HEK293T (cell line): ENCODE measurements at places on chromosomes 13 and 19.

GRCh38 chr13:75836441-75836840 is 200.3 kb downstream of the LMO7 start:
- no peak for DNase-seq

GRCh38 chr19:4474514-4475022 is 2.5 kb downstream of the HDGFL2 start:
- DNase-seq = peak; percentile 80

- DNase-seq = no peak
Measured at GRCh38 chr13:40271271-40271885, 395.1 kb downstream of the FOXO1 start.

- DNase-seq = no peak
Measured at GRCh38 chr19:12786141-12786870, 5.0 kb upstream of the JUNB start.

GRCh38 chr13:106159295-106160195 is 375.9 kb downstream of the EFNB2 start:
- DNase-seq = no peak

GRCh38 chr19:54418030-54418929 is 3.0 kb downstream of the TTYH1 start:
- DNase-seq = no peak

DNA sequence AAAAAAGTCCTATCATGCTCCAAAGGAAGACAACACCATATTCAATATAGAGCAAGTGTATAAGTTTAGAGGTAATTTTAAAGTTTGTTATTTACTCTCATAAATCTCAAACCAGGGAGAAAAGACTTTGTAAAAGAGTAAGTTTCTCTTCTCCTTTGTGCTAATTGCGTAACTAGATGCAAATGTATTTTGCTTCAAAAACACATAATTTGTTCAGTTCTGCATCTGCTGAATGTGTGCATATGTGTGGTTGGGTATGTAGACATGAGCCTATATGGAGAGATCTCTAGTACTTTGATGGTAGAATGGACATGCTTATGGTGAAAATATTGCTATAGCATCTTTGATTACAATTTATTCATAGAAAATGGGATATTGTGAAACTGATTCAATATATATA is 17.8 kb upstream of the MIR17HG start:
- no peak for DNase-seq

DNA sequence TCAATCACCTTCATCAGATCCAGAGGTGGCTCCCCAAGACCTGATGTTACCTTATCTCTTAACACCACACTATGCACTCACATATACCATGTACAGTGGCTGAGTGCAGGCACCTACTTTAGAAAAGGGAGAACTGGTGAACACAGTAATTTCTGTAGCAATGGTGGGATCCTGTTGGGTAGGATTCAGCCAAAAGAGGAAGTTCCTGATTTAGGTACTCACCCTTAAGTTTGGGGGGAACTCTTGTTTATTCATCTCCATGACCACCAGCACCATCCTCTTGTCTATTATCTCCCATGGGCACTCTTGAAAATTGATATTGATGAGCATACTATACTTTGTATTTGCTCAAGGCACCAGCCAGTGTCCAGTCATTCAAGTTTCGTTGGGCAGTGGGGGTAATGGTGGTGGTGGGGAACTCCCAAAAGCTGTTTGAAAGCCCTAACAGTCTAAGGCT is 324.4 kb downstream of the LMO7 start:
- DNase-seq = no peak

DNA sequence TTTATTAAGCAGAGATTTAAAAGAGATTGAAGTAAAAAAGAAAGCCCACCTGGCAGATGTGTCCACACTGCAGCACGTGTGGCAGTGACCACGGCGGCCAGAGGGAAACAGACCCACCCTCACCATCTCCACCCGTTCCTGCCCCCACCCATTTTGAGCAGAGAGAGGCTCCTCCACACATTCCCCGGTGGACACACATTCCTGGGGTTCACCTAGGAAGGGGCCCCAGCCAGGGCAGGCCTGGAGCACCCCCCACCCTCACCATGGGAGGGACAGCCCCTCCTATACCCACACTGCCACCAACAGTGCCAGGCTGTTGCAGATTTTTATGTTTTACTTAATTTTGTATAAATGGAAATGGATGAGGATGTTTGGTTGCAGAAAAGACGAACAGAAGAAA is 54.9 kb downstream of the SLC7A9 start:
- no peak for DNase-seq

DNA sequence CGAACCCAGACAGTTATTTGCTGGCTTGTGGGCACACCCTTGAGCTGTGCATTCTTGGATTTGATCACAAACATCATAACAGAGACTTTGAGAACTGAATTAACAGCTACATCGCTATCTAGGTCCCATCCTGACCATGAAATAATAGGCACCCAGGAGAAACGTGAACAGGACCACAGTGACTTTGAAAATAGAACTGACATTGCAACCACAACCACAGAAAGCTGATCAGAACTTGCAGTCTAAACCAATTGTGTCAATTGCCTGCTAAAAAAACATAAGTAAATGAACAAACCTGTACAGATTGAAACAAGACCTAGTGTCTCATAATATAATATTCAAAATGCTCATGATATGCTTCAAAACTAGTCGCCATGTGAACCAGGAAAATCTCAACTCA is 18.3 kb upstream of the KATNAL1 start:
- no peak for DNase-seq

DNA sequence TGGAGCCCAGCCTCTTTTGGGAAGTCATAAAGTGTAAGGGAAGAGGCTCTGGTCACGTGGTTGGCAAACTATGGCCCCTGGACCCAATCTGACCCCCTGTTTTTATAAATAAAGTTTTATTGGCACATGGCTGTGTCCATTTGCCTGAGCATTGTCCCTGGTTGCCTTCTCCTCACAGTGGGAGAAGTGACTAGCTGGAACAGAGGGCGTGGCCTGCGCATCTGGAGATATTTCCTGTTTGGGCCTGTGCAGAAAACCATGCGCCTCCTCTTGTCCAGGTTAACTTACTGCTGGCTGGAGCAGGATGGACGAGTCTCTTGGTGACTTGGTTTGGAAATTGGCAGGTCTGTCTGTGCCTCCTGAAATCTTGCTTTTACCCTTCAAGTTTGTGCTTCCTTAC is 48.3 kb downstream of the KDM4B start:
- no peak for DNase-seq
